ENCODE measurements at places on chromosomes 12 and 14.

GRCh38 chr12:94175763-94176668, 27.6 kb downstream of the PLXNC1 start:
- DNase-seq = no peak

GRCh38 chr14:89899917-89900663, 54.4 kb downstream of the EFCAB11 start:
- no peak for DNase-seq

- no peak for DNase-seq
These were observed 114.0 kb downstream of the PLXNC1 start for GRCh38 chr12:94262228-94263010.

- no peak for DNase-seq
These were observed 6.0 kb downstream of the TMCC3 start for GRCh38 chr12:94644141-94644979.

DNA sequence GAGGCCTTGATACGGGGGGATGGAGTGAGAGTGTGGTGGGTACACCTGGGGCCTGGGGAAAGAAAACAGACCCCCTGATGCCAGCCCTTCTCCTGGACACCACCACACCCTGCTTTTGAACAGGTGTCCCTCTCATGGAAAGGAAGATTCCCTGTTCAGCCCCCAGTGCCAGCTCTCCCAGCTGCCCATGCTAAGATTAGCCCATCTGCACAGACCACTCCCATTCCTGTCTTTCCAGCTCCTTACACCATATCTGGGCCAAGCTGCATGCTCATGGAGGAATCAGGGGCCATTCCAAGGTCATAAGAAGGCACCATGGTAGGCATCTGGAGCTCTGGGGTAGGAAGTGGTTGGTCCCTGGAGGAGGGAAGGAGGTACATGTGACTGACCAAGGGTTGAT, 9.6 kb downstream of the NAB2 start:
- DNase-seq = no peak

DNA sequence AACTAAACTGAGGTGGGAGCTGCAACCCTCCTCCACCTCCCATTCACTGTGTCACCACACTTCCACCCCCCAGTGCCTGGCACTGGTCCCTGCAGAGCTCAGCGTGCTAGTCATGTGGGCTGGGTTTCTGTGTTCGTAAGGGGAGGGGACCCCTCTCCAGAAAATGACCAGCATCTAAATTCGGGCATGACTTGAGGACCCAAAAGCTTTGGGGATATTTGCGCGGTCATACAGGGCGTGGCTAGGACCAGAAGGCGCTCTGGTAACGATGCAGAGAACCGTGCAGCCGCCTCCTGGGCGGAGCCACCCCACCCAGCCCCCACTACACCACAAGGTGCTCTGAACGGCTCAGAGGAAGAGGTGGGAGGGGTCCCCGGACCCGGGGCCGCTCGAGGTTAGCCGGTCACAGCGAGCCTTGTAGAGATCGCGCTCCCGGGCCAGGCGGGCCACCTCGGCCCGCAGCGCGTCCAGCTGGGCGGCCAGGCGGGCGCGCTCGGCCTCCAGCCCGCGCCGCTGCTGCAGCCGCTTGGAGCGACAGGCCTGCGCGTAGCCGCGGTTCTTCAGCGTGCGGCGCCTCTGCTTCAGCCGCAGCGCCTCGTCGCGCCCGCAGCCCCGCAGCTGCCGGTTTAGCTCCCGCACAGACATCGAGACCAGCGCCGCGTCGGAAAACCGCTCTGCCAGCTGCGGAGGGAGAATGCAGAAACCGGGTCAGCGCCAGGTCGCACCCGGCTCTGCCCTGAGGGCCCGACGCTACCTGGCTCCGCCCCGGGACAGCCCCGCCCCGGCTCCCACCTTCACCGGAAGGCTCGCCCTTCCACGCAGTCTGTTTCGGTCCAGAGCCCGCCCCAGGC, 9.8 kb downstream of the CPNE6 start:
- DNase-seq = no peak

DNA sequence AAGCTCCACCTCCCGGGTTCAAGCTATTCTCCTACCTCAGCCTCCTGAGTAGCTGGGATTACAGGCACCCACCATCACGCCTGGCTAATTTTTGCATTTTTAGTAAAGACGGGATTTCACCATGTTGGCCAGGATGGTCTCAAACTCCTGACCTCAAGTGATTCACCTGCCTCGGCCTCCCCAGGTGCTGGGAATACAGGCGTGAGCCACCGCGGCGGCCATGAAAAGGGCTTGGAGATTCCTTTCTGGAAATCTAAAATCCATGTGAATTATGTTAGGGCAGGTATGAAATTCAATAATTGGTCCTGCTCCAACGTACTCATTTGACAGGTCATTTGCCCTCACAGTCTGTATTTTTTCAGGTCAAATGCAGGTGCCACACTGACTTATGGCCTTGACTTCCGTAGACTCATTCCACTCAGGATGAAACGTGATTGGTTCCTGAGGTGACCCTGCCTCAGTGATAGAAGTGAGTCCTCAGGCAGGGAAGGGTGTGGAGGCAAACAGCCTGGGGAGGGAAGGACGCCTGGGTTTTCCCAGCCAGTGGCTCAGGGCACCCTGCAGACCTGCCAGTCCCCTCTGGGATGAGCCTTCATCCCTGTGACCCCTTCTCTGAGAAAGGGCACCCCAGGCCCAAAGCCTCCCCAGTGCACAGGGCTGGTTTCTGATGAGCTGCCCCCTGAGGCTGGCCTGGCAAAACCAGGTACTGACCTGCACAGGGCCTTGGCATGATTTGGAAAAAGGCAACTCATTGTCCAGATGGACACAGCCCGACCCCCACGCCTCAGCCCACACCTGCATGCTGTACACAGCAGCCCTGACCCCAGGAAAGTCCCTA, 48.7 kb downstream of the PSMA6 start:
- DNase-seq = no peak

DNA sequence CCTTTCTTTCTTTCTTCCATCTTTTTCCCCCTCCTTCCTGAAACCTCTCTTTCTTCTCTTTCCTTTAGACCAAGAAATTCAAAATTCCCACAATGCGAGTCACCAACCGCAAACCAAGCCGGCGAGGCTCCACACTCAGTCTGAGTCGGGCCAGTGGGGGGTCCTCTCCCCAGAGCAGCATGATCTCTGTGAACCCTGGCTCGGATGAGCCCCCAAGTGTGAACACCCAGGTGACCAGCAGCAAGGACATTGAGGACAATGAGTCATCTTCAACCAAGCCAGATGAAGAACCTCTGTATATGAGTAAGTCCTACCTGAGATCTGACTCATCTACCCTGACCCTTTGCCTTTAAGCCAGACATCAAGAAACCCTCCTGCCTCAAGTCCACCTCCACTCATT, 88.6 kb upstream of the TMEM233 start:
- DNase-seq = no peak

DNA sequence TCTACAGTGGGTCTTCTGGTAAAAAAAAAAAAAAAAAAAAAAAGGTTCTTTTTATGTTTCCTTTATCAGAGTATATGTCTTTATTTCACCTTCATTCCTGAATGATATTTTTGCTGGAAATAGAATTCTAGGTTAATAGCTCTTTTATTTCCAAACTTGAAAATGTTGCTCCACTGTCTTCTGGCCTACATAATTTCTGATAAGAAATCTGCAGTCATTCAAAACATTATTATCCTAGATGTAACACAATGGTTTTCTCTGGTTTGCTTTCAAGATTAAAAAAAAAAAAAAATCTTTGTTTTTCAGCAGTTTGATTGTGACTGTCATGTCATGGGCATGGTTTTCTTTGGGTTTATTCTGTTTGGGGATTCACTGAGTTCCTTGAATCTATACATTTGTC, 19.5 kb downstream of the DCP1B start:
- DNase-seq = no peak

Data from NCI-H1048 (cell line).